ENCODE measurements at places on chromosomes 16 and 17. TPM values are rescaled to one million over a fixed set of nuclear protein-coding genes. Genes with fewer than 3 reads are reported as not detected.
A peak's percentile ranks its signal among the peaks of the same experiment; 100 is the strongest.

The CCDC78 gene
- total RNA-seq = 5.5 TPM

The PIMREG gene
- not detected for total RNA-seq

The MAP2K6 gene
- 8.6 TPM for total RNA-seq

The RASL10B gene
- 0.16 TPM for total RNA-seq

GRCh38 chr16:19582050-19582831, 26.7 kb downstream of the VPS35L start:
- no peak for DNase-seq

DNA sequence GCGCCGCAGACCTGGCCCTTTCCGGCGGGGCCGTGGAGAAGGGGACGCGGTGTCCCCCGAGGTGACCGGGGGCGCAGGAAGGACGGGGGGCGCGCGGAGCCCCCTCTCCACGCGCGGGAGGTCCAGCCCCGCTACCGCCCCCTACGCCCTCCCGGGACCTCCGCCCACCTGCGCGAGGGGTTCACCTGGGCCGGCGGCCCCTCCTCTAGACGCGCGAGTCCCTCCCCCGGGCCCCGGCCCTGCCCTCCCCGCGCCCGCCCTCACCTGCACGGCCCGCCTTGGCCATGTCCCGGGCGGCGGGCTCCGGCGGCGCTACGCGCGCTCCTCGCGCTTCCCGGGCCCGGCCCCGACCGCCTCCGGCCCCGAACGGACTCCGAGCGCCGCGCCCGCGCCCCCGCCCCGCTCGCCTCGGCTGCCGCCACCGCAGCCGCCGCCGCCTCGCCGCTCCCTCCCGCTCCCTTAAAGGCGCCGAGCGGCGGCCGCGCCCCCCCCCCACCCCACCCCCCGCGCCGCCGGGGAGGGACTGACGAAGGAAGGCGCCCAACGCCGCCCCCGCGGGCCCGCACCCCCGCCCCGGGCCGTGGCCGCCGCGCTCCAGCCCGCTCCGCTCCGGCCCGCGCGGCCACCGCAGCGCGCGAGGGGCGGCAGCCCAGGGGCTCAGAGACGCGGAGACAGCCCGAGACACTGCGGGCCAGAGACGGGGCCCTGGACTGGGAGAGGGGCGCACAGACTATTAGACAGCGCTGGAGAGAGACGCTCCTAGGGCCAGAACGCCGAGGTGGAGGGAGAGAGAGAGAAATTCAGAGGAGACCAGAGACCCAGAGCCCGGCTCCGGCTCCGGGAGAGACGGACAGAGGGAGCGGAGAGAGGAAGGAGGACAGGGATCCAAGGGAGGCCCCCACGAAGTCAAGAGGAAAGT, at the start of gene PITPNM3:
Gene PITPNM3, minus strand, starts transcription at position 435 of the 919 bp plus-strand sequence. Its CDS starts 149 bp downstream, at position 286.
- DNase-seq = no peak

DNA sequence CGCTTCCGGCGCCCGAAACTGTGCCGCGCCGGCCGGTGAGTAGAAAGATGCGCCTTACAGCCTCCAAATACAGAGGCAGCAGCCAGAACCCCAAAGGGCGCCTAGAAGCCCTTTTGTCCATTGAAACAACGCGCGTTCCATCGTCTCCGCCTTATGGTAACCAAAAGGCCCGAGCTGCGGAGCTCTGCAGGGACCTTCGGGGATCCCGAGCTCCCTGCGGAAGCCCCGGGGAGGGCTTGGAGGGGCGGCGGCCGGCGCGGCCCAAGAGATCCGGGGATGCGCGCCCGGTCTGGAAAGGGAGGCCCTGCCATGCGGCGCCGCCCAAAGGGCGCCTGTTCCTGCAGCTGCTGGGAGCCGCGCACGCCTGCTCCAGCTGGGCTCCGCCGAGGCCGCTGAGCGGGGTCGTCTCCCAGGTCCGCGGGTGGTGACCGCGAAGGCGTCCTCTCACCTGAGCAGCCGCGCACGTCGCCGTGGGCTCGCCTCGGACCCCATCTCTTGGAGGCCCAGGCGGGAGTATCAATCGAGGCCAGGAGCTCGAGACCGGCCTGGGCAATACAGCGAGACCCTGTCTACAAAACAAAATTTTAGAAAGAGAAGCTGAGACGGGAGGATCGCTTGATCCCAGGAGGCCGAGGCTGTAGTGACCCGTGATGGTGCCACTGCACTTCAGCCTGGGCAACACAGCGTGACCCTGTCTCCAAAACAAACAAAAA, 742 bp upstream of the FBXO31 start:
- DNase-seq = no peak

GRCh38 chr17:59437791-59438281, 106.4 kb downstream of the YPEL2 start:
- DNase-seq = no peak

GRCh38 chr17:38706505-38707216, 1.6 kb downstream of the MLLT6 start:
- peak; percentile 57 for DNase-seq

DNA sequence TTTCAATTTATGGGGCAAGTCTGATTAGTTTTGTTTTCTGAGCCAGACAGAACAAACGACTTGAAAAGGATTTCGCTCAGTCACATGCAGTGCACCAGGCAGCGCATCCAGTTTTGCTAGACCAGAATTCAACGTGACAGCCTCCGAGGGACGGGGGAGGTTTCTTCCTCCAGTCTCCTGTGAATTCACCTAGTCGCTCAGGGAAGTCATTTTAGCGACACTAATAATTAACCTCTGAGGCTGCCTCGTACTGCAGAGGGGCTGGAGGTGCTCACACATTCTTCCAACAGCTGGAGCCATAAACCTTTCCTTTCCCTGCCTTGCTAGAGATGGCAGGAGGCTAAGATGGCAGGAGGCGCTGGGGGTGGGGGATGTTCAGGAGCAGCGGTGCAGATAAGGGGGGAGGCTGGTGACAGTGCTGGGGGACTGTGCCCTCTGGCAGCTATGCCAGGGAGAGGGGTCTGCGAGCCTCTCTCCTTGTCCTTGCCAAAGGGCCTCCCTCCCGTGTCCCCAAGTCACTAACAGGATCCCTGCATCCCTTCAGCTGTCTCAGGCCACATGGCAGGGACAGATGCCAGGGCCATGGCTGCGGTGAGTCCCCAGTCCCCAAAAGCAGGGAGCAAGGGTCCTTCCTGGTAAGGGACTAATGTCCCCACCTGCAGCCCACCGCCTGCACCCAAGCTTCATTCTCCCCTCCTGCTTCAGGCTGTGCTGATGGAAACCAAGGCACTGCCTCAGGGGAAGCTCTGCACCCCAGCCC, 24.0 kb downstream of the MXRA7 start:
- DNase-seq = no peak

DNA sequence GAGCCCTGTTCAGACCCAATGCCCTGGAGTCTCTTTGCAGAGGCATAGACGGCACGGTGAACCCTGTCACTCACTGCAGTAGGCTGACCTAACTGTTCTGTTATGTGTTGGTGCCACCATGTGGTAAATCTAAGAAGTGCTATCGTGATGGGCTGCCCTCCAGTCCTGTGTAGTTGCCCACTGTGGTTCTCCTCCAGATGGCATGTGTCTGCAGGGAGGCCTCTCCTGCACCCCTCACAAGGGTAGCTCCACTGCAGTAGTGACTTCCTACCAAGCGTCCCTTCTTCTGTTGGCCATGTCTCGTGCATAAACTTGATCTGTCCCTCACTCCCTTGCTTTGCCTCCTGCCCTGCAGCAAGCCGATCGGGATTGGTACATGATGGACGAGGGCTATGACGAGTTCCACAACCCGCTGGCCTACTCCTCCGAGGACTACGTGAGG, 5.8 kb downstream of the DHX38 start:
- DNase-seq = peak; percentile 58

- no peak for DNase-seq
Measured at GRCh38 chr16:56493126-56493525, 26.7 kb downstream of the BBS2 start.

GRCh38 chr17:38912221-38912813, 13.1 kb upstream of the LASP1NB start:
- DNase-seq = no peak

GRCh38 chr16:9160551-9160911, 69.1 kb downstream of the HAPSTR1 start:
- DNase-seq = no peak

Data from CD8-positive, alpha-beta T cell (primary cell).